T-helper 17 cell (primary cell): ENCODE measurements at places on chromosomes 1 and 21.
A peak's percentile ranks its signal among the peaks of the same experiment; 100 is the strongest.

DNA sequence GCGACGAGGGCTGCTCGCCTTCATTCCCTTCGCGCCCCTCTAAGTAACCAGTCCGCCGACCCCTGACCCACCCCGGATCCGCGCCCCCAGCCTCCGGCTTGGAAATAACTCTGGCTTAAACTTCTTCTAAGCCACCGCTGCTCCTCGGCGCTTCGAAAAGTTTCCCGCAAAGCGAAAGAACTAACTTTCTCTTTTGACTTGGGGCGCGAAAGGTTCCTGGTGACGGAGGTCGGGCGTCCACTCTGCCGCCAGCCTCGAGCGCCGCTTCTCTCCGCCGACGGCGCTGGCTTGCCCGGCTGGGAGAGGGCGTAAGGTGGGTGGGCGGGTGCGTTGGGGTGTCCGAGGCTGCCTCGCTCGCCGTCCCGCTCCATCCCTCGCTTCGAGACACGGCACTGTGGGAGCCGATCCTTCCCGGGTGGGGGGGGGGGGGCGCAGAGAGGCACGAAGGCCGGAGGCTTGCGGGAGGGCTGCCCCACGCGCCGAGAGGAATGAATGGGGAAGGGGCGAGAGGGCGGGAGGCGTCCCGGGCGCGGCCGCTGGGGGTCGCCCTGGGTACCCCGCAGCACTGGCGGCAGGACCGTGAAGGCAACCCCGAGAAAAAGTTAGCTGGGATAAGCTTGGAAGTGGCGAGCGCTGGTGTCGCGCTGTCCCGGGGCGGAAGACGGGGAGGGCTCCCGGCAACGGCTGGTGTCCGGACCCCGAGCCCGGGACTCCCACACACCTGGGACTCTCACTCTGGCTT is 569 bp downstream of the ATF3 start:
- peak; percentile 21 for DNase-seq

DNA sequence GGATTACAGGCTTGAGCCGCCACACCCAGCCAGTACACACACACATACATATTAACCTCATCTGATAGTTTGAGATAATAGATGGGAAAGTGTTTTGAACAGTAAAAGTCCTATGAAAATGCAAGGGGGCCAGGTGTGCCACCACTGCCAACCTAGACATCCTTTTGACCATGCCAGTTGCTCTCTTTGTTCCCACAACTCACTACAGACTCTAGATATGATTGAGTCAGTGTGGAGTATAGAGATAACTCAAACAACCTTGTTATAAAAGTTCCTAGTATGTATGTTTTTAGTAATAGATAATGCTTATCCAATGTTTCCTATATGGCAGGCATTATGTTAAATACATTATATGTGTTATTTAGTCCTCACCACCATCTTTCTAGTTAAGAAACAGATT is 72.7 kb upstream of the JAK1 start:
- DNase-seq = no peak

DNA sequence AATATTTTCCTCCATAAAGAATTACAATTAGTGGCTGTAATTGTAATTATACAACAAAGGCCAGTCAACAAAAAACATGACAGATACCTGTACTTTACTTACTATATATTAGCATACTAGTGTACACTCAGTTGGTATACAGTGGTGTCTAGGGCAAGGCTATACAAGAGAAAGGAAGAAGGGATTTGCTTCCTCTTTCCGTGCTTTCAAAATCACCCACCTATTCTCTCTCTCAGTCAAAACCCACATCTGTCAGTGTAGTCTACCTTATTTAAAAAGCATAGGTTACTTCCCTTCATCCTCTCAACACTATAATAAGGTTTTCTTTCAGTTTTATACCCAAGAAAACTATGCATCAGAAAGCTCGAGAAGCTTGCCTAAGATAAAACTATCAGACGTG is 355.8 kb upstream of the NR5A2 start:
- DNase-seq = no peak

- no peak for DNase-seq
Observed at GRCh38 chr1:183783767-183784637, 20.9 kb upstream of the RGL1 start.

- no peak for DNase-seq
Observed at GRCh38 chr1:90508376-90509167, 208.5 kb downstream of the BARHL2 start.

DNA sequence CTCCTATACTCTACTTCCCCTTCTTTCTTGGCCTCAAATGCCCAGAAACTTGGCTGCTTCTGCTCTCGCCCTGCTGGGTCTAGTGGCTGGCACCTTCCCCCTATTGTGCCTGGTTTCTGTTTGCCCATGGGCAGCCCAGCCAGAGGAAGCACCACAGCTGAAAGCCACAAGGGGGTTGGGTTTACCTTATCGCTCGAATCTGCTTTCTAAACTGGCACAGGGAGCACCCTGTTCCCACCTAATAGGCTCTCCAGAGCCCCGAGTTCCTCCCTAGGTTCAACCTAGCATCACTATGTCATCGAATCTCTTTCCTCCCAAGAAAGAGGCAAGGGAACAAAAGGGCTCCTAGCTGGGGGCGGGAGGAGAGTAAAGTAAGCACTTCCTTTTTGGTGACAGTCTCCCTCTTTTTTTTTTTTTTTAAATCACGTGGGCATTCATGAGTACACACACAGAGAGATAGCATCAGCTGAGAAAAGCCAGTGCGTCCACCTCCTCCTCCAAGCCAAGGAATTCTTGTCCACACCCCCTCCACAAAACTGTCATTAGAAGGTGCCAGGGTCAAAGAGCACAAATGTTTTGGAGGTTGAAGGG is 72.8 kb downstream of the PLEKHA6 start:
- no peak for DNase-seq

GRCh38 chr1:156104065-156104810 is 10.3 kb upstream of the LMNA start:
- peak; percentile 61 for DNase-seq

GRCh38 chr1:244860914-244861610 is 3.3 kb downstream of the HNRNPU start:
- DNase-seq = no peak

DNA sequence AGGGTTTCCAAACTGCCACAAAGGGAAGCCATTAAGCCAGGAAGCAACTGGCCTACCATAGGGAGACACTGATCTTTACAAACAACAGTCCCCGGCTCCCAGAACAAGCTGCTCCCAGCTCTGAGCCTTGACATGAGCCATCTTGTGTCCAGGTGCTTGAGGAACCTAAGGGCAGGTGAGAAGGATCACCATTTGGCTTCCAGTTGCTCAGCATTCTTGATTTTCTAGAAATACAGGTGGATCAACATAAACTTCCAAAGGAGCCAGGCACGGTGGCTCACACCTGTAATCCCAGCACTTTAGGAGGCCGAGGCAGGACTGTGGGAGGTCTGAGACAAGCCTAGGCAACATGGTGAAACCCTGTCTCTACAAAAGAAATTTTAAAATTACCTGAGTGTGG is 21.6 kb downstream of the ZBTB17 start:
- DNase-seq = no peak

DNA sequence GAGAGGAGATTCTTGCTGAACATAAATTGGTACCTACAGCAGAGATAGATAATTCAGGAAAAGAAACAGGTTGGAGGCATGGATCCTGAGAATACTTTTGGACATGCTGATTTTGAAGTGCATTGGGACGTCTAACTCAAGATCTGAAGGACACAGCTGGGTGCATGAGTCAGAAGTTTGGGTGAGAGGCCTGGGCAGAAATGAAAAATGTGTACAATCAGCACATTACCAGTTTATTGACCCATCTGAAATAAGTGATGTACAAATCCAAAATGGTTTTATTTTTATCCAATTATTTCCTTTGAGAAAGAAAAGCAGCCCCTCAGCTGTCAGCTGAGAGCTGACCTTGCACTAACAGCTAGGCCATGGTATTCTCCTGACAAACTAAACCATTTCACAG is 975.2 kb upstream of the B3GALT2 start:
- no peak for DNase-seq

- no peak for DNase-seq
Observed at GRCh38 chr1:10932088-10932487, 80.4 kb upstream of the TARDBP start.

GRCh38 chr21:38424305-38425019 is 73.8 kb downstream of the ERG start:
- DNase-seq = no peak

DNA sequence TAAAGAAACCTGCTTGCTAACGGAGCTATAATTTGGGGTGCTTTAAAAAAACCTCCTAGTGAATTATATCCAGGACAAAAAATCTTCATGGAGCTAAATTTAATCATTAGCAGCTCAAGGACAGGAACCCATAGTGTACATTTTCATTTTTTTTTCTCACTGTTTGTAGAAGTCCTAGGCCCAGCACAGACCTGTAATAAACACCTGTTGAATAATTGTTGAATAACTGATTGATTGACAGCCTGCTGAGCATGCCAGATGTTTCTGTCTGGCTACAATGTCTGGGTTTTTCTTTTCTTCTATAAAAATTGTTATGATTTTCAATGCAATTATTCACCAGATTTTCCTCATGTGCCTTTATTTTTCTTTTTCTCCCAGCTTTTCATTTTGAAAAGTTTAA is 10.9 kb upstream of the GALNT2 start:
- DNase-seq = no peak

DNA sequence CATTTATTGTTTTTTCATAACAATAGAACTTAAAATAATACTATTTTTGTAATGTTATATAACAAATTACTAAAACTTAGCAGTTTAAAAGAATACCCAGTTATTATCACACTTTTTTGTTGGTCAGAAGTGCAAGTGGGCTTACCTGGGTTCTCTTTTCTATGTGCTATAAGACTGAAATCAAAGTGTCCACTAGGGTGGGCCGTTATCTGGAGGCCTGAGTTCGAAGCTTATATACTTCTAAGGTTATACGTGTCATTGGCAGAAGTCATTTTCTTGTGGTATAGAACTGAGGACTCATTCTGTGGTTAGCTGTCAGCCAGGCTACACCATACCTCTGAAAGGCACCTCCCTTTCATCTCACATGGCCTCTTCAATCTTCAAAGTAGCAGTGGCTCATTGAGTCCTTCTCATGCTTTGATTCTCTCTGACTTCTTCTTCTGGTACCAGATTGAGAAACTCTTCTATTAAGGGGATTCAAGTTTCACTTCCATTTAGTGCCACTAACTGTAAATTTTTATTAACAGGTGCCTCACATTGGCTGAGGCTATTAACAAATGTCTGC is 414.3 kb downstream of the AMY1C start:
- DNase-seq = no peak

DNA sequence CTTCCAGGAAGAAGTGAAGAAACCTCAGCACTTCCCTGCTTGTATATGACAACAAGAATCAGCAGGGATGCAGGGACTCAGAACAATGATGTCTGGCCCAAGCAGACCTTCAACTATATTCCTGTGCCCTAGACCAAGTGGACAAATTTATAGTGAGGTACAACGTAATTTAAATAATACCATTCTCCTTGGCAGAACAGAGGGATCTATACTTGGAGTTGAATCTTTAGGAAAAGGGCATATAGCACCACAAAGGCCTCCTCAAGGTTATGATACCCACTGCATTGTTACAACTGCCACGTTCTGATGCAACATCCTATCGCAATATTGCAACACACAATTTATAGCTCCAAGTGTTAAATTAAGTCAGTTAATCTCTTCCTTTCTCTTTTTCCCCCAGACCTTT is 29.1 kb upstream of the GFI1 start:
- no peak for DNase-seq

DNA sequence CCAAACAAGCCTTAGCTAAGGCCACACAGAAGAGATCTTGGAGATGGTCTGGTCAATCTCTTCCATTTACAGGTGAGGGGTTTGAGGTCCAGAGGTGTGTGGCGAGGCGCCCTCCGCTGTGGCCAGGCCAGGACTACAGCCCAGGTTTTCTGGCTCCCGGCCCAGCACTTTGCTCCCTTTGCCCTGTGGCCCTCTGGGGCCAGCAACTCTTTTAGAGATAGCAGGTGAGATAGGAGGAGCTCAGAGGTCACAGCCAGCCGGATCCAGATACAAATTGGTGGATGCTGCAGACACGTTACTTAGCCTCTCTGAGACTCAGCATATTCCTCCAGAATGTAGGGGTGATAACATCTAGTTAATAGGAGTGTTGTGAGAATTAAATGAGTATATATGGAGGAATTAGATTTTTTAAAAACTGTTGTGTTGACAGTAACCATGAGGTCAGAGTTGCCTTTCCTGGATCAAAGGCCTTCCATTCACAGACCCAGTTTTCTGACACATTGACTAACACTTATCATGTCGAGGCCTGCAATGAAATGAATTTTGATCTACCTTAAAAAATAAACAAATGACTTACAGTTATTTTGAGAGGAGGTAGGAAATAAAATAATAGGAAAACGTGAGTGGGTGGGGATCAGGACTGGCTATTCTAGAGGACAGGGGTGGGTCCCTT is 16.6 kb downstream of the TEX35 start:
- no peak for DNase-seq
